ENCODE measurements at places on chromosomes 1 and 21. TPM values are rescaled to one million over a fixed set of nuclear protein-coding genes. Genes with fewer than 3 reads are reported as not detected.

The TNFSF18 gene
- 11.1 TPM for total RNA-seq

DNA sequence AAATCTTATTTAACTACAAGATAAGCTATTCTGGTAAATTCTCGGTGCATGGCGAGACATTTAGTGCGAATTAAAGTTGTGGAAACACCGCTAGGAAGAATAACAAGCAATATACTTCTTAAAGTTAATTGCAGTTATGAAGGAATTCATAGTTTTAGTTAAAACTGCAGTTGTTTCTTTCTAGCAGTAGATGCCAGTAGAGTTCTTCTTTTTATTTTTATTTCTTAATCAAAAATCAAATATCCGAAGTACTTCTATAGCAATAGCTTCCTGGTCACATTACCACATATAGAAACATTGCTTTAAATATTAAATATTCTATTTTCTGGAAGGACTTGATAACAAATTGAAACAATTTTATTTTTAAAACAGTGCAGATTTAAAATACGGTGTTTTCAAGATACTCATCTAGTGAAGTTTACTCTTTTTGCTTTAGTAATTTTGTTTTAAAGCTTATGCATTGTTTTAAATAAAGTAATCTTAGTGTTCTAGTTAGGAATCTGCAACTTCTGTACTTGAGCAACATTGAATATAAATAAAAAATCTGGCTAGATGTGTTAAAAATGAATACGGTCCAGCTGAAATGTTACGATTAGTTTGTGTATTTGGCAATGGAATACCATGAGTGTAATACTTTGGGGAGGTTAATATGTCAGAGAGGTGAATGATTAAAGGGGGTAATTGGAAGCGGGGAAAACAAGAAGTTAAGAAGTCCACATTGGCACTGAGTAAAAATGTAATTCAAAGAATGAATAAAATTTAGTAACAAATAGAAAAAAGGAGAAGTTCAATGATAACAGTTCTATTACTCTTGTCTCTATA is 2.7 kb upstream of the PRKACB start:
- DNase-seq: no peak

The DNAI4 gene
- 38.5 TPM for total RNA-seq

The NUF2 gene
- total RNA-seq: 0.96 TPM

The FCRL2 gene
- 1.2 TPM for total RNA-seq

DNA sequence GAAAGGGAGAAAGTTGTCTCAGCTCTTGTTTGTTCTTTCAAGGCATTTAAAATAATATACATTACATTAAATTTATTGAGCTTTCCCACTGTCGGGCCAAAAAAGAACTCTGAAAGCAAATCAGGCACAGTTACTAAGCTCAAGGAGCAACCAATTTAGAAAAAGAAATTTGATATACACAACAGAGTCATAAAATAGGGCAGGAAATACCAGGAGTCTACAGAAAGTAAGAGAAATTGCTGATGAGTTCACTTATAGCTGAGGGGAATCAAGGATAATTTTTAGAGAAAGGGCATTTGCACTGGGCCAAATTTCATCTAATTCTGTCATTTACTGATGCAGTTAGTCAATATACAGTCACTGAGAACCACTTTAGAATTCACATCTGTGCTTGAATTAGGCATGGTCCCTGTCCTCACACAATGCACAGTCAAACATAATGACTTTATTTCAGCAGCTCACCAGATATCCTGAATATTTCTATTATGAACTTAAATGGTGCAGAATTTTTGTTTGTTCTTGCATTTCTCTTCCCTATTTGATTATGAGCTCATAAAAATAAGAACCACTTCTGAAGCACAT is 249.6 kb upstream of the BEND5 start:
- no peak for DNase-seq

- no peak for DNase-seq
Observed at GRCh38 chr1:198701766-198702539, 63.1 kb downstream of the PTPRC start.

The S100A13 gene
- total RNA-seq: 26.5 TPM

- DNase-seq: no peak
Observed at GRCh38 chr1:88649932-88650331, 34.1 kb upstream of the PKN2 start.

The CD5L gene
- total RNA-seq: not detected

GRCh38 chr1:180603223-180603849 is 28.5 kb upstream of the XPR1 start:
- DNase-seq: no peak

GRCh38 chr1:25971811-25972180 is 26.1 kb downstream of the PAFAH2 start:
- DNase-seq: no peak

DNA sequence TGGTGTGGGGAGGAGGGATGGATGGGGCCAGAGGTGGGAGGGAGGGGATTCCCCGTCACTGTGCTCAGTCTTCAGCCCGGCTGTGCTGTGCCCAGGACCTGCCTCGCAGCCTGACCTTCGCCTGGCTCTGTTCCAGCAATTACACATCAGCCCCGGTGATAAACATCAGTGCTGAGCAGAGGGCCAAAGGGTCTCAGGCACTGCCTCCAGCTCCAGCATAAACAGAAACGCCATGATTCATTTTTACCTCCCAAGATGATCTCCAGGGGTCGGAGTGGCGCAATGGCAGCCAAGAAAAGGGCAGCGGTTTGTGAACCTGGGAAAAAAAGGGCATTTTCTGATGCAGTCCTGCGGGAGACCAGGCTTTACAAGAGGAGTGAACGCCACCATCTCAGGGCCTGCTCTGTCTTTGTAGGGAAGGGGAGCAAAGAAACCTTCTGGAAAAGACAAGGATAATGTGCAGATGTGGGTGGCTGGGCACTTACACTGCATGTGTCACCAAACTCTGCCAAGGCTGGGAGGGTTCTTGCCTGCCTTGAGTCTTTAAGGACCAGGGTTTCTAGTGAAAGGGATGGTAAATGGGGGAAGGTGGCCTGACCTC is 28.1 kb downstream of the SHISA4 start:
- peak; percentile 66 for DNase-seq

GRCh38 chr1:117820694-117821381 is 108.6 kb downstream of the GDAP2 start:
- DNase-seq: no peak

DNA sequence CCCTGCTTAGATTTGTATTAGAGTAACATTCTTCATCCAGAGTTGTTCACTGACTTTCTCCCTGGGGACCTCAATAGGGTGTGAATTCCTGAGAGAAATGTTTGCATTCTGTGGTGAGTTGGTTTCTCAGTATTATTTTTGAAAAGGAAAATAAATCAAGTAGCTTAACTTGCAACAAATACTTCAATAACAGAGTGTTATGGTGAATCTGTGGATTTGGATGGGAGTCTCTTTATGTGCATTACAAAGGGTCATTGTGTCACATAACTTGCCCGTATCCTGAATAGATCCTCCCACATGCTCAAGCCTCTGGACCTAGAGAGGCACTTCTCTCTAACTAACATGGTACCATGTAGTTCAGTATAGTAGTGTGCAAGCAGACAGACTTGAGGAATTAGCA is 68.4 kb upstream of the IPO9 start:
- no peak for DNase-seq

- DNase-seq: no peak
Observed at GRCh38 chr21:45532826-45533360, 9.3 kb downstream of the SLC19A1 start.

GRCh38 chr1:156246781-156247459 is 936 bp downstream of the PAQR6 start:
- no peak for DNase-seq

The FAM72D gene
- not detected for total RNA-seq

DNA sequence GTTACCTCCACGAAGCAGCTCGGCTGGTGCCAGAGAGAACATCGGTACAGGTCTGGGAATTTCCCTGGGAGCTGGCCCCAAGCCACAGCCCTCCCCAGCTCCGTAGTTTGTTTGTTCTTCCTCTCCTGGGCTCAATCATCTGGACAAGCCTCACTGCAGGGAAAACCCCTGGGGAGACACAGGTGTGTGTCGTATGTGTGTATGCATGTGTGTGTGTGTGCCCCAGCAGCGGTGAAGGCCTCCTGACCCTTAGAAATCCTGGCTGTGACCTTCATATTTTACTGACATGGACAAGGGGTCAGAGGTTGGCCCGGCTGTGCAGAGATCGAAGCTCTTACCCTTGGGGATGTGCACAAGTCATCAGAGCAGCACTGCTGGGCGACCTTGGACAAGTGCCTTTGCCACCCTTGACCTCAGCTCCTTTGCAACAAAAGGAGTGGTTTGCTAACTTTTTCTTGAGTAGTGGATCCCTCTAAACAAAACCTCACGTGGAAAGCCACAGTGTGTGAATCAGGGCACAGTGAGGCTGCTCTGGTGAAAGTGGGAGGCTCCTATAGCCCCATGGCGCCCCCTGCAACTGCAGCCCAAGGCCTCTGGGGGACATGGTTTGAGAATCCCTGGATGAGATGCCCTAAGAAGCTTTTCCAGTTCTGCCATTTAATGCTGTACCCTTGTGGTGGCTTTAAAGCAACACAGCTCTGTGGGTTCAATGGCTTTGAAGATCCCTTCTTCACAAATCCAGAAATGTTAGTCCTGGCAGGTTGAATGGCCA is 12.3 kb upstream of the IL22RA1 start:
- DNase-seq: no peak

The WDR64 gene
- total RNA-seq: 1.7 TPM

The NUDT4B gene
- total RNA-seq: 25.3 TPM

DNA sequence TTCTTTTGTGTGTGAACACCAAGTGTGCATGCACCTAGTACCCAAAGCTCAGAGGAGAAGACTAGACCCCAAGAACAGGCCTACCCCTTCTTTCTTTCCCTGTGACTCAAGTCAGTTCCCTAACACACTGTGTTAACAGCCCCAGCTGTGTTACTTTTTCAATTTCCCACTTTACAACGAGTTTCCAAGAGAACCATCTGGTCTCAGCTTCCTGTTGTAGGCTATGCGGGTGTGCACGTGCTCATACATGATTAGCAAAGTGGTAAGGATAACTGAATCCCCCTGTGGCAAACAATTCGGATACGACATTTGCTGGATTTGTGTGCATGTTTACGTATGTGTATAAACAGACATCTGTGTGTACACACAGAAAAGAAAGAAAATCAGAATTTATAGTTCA is 17.9 kb downstream of the IFNAR2 start:
- no peak for DNase-seq

GRCh38 chr1:206004826-206005225 is 1.6 kb upstream of the RAB7B start:
- peak; percentile 90 for DNase-seq

The KCNJ9 gene
- not detected for total RNA-seq

The NBPF14 gene
- 31.5 TPM for total RNA-seq

DNA sequence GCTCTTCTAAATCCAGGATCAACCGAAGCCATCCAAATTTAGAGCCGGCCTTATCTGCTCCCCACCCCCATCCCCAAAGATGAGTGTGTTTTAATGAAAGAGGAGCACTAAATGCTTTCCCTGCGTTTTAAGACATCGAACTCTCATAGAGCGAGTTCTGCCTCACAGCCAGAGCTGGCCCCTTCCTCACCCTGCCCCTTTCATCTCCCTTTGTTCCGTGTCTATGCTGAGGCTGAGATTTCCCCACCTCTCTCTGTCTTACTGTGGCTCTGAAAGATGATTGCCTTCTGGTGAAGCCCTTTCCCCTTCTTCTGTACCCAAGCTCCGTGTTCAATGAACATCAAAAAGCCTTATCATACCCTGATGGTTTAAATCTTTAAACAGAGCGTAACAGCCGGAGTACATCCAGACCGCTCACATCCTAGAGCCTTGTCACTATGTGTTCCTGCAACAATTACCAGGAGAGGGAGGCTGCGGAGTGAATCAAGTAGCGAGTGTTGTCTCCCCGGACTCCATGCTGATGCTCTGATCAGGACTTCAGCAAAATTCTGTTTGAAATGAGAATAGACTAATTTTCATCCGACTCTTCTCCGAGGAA is 110.1 kb downstream of the ZNF326 start:
- DNase-seq: no peak

- DNase-seq: no peak
Observed at GRCh38 chr1:42038261-42038660, 114.9 kb upstream of the GUCA2B start.

The MPL gene
- not detected for total RNA-seq

- no peak for DNase-seq
Observed at GRCh38 chr1:110060034-110060661, 10.3 kb downstream of the ALX3 start.

- DNase-seq: no peak
Observed at GRCh38 chr1:66305927-66306326, 228.0 kb upstream of the SGIP1 start.

The SV2A gene
- total RNA-seq: 3.6 TPM

GRCh38 chr1:203213126-203213525 is 16.3 kb downstream of the CHIT1 start:
- DNase-seq: no peak

DNA sequence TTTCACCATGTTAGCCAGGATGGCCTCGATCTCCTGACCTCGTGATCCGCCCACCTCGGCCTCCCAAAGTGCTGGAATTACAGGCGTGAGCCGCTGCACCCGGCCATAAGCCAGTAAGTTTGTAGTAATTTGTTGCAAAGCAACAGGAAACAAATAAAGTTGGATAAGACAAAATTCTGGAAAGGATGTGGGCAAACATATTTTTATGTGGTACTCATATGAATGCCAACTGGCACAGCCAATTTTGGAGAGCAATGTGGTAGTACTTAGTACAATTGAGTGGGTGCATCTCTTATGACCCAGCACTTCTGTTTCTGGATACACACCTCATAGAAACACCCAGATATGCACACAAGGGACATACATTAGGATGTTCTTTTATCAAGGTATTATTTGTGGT is 8.4 kb upstream of the IL12RB2 start:
- DNase-seq: no peak

GRCh38 chr1:184389446-184389845 is 2.6 kb downstream of the C1orf21 start:
- DNase-seq: no peak

DNA sequence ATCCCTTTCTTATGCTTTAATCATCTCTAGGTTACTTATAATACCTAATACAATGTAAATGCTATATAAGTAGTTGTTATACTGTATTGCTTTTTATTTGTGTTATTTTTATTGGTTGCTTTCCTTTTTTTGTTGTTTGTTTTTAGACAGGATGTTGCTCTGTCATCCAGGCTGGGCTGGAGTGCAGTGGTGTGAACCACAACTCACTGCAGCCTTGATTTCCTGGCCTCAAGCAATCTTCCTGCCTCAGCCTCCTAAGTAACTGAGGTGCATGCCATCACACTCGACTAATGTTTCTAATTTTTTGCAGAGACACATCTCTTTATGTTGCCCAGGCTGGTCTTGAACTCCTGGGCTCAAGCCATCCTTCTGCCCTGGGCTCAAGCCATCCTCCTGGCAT is 26.9 kb downstream of the KRTAP19-8 start:
- no peak for DNase-seq

GRCh38 chr1:218182455-218182854 is 102.6 kb upstream of the RRP15 start:
- no peak for DNase-seq

The SUSD4 gene
- 0.24 TPM for total RNA-seq

GRCh38 chr1:115643225-115643624 is 1.5 kb downstream of the VANGL1 start:
- no peak for DNase-seq

The PCSK9 gene
- 2.6 TPM for total RNA-seq

DNA sequence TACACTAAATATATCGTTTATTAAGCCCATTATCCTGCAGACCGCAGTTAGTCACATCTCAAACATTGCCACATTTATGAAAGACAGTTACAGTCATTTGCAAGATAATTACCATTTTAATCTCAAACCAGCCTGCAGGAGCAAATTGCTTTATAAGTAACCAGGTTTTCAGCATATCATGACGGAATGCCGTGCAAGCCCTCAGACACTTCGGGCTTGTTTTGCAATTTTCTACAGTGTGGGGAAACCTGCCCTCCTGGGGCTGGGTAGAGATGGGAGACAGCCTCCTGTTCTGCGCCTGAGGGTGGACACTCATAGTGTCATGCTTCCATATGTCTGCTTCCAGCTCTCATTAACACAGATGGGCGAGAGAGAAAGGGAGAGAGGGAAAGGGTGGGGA is 563.9 kb downstream of the NPHP4 start:
- DNase-seq: no peak

The OR2M2 gene
- total RNA-seq: 4.8 TPM

All from umbilical cord (tissue), 2 donors.